ENCODE measurements at places on chromosomes 6 and 20.

DNA sequence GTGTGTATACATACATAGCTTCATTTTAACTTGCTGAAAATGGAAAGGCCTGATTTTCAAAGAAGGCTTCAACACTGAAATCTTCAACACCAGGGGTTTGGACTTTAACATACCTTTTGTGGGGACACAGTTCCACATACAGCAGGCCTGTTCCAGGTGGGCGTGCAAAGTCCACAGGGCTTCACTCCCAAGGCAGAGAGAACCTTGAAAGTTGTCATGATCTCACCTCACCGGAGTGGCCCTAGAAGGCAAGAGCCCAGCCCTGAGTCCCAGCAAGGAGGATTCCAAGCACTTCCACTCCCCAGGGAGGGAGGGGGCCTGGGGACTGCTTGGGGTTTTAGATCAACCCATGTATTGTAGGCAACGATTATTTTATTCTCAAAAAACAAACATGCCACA is 47.2 kb downstream of the TMEM242 start:
- DNase-seq: no peak

DNA sequence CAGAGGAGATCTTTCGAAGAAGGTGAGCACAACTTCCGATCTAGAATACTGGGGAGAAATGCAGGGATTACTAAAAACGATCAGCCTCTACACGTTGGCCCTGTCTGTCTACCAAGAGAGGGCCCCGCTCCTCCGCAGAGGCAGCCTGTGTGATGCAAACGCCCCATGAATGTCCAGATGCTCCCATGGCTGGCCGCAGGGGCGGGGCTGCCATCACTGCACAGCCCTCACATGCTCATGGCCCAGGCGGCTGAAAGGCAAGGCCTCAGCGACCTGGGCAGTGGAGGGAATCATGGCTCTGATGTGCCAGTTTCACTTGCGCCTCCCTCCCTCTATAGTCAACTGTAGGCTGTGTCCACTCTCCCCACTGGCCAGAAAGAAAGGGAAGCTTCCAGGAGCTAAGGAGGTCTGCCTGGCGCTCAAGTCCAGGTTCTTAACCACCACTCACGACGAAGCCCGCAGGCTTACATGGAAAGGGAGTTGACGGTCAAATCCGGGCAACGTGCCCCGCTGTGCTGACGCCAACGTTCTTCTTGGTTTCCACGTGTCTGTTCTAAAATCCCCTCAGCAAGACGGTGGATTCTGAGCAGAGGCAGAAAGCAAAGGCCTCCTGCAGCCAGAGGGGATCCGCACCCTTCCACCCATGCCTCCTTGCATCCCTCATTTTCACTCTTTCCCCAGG is 14.2 kb downstream of the PXDC1 start:
- DNase-seq: no peak

DNA sequence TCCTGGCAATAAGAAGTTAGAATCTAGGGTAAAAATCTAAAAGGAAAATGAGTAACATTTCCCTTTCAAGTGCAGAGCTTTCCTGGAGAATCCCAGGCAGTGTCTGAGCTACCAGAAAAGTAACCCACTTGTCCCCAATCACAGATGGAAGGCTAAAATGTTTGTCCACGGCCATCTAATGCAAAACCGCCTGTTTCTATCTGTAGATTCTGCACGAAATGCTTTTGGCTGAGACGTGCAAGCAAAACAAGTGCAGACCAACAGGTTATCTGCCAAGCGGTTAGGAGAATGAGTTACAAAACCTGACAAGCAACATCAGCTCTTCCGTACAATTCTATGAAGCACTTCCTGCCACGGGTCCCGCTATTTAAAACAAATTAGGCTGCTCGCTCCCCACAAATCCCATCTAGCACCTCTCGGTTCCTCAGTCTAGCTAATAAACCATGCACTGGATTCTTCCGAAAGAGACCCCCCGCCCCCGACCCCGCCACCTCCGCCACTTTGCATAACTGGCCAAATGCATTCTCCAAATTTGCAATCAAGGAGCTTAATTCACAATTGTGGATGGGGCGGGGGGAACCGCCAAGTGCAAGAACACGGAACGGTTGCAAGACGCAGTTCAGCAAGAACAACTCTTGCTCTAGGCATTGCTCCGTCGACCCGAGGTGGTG is 1.4 kb downstream of the ELOVL5 start:
- peak; percentile 29 for DNase-seq

GRCh38 chr6:16503241-16503775 is 258.0 kb downstream of the ATXN1 start:
- DNase-seq: no peak

DNA sequence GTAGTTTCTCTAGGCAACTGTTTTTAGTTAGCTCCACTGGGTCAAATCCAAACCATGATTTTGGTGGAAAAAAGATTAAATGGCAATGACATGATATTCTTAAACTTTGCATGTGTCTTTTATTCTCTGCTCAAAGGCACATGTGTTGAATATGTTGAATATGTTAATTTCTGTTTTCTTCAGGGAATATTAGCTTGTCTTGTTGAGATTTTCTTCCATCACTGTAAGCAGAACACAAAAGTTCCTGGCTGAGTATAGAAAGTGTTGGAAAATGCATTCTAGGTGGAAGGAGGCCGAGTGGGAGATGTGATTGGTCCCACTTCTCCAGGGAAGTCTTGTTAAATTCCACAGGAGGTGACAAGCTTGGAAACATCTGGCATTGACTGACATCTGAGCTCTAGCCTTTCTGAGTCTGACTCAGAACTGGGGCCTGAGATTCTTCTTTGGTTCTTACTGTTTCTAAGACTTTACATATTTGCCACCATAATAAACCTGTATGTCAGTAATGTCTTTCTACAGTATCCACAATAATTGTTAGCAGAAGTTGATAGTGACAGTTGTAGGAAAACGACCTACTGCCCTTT is 81.1 kb downstream of the LAMA4 start:
- no peak for DNase-seq

DNA sequence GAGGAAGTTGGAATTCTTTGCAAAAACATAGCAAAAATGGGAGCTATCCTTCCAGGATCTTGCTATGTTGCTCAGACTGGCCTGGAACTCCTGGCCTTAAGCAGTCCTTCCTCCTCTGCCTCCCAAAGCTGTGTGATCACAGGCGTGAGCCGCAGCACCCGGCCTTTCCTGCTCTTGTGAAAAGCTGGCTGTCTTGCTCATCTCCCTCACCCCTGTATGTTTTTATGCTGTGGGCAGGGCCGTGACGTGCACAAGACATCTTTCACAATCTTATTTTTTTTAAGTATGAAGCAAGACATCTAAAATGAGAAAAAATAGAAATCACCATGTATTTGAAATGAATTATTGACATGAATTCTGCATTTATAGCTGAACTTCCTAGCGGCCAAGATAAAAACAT is 110.4 kb downstream of the SAMD5 start:
- DNase-seq: no peak

- no peak for DNase-seq
Measured at GRCh38 chr6:30355281-30355680, 10.3 kb downstream of the RPP21 start.

DNA sequence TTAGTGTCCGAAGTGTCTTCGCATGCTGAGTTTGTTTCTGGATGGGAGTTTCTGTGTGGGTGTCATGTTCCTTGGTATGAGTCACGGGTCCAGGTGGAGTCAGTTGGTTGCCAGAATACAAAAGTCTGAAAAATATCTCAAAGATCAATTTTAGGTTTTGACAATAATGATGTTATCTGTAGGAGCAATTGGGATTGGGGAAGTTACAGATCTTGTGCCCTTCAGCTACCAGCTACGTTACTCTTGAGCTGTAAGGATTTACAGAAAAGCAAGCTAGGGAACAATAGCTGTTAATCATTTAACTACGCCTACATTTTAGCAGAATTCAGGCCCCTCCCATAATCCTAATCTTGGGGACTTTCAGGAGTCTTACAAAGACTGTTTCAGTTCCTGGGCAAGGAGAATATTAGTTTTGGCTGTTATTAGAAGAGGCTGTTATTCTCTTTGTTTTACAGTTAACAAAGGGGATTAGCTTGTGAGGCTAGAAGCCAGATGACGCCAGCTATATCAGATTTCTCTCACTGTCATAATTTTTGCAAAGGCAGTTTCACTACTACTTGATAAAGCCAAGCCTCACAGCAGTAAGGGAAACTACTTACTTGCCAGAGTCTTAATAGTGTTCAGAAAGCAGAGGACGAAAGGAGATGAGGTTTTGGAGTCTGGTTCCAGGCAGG is 15.4 kb upstream of the SLC22A16 start:
- peak; percentile 52 for DNase-seq

DNA sequence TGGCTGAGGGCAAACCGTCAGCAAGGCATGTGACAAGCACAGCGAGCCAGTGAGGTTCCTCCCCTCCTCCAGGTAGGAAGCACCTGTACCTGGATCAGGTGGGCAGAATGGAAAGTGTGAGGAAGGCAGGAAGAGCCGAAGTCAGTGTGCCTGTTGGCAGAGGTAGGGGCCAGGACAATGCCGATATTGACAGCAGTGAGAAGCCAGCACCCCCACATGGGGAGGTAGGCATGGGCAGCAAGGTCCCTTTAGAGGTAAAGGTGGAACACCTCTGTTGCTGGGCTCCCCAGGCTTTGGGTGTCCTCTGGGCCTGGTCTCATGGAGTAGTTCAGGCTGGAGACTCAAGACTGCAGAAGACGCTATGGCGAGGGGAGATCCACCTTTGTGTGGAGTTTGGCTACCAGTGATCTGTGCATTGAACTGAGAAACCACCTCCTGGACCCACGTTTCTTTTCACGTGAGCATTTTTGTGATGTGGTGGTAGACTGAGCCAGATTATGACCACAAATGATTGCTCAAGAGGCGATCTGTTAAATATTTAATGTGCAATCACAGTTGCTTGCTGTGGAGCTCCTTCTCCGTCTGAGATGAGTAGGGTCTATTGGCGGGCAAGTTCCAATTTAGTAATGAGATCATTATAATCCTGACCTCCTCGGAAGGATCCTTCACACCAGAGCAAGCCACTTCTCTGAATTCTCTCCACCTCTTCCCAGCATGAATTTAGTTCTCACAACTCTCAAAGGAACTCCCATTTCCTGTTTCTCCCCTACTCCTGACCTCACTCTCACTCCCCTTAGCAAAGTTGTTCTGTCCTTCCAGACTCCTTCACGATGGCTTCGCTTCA is 174.8 kb downstream of the CDH26 start:
- DNase-seq: no peak

- peak; percentile 63 for DNase-seq
Measured at GRCh38 chr6:41463062-41463930, 82.9 kb upstream of the FOXP4 start.

DNA sequence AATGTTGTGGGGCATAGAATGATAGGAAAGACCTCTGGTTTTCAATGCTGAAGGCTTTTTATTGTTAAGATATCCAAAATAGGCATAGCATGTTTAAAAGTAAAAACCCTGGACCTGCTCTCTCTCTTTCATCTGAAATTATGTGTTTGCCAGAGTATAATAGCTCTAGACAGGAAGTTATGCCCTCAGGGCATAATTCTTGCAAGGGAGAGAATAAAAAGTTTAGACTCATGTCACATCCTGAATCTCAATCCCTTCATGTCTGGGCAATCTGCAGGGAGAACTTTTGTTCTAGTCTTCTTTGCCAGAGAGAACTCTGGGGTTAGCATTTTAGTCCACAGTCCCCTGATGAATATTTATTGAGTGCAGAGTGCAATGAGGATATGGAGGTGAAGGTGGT is 297.3 kb upstream of the FLRT3 start:
- no peak for DNase-seq

DNA sequence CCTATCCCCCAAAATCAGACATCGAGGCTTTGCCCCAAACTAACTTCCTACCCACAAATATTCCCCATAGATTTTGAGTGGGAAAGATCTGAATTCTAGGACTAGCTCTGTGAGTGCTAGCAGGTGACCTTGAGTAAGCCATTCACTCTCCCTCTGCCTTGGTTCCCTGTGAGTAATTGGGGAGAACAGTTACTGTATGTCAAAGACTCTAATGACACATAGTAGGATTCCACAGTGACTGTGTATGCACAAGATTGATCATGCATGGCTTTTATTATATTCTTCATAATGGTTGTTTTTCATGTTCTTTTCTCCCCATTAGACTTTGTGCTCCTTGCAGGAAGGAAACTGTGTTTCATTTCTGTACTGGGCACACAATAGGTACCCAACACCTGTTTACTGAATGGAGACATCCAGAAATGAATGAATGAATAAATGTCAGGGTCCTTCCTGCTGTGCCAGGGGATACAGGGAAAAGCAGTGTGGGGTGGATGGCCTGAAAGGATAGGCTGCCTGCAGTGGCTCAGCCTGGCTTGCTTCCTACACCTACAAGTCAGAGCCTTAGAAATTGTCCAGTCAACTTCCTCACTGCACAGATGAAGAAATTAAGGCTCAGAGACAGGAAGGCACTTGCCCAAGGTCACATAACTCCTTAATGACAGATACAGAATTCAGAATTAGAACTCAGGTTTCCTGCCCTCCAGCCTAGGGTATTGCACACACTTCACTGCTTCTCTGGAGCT is 901 bp upstream of the TMEM151B start:
- DNase-seq: peak; percentile 60

DNA sequence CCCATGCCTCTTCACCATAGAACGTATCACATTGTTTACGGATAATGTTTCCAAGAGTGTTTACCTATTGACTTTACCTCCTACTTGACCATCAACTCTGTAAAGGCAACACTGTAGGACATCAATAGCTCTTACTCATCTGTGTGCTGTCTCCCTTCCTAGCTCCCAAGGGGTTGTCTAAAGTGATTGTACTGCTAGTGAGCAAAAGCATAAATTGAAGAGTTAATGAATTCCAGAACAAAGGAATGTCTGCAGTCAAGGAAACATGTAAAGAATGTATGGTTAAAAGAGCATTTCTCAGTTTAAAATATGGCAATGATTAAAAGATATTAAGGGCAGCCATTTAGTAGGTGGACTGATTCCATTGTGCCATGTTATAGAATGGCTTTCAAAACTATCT is 985.4 kb downstream of the TBC1D32 start:
- peak; percentile 10 for DNase-seq

- peak; percentile 72 for DNase-seq
Measured at GRCh38 chr6:134223796-134224420, 94.0 kb downstream of the SGK1 start.

DNA sequence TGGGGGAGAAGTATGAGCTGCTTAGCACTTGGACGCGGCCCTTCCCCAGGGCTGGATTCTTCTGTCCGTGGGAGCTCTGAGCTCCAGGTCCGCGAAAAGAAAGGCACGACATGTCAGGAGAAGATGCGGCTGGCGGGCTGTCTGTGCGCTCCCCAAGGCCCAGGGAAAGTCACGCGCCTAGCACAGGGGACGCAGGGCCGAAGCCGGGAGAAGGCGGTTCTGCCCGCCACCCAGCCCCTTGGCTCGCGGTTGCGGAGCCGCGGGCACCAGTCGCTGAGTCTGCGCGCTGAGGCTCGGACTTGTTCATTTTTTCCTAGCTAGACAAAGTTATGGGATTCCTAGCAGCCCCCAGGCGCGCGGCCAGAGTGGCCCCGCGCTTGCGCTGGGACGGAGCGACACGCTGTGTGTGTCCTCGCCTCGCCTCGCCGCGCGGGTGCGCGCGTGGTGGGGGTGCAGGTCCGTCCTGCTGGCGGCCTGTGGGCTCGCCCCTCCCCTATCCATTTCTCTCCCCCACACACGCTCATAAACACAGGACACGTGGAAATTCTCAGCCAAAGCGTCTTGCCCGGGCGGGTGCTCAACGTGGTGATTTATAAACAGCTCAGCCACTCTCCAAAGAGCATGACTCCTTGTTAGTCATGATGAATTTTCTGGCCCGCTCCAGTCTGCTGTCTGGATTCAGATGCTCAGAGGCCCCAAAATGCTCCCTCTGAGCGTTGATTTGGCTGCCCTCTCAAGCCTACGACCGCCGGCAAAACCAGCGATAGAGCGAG is 1.9 kb upstream of the POU3F2 start:
- peak; percentile 81 for DNase-seq
